Suppressor macrophage treated with lipopolysaccharide for 4 hours (primary cell): ENCODE measurements at places on chromosomes 2 and 18.

- DNase-seq, result no peak
Observed at GRCh38 chr2:172233987-172234715, 131.5 kb upstream of the DLX2 start.

GRCh38 chr18:34970106-34970505, 71.1 kb upstream of the MAPRE2 start:
- DNase-seq, result no peak

DNA sequence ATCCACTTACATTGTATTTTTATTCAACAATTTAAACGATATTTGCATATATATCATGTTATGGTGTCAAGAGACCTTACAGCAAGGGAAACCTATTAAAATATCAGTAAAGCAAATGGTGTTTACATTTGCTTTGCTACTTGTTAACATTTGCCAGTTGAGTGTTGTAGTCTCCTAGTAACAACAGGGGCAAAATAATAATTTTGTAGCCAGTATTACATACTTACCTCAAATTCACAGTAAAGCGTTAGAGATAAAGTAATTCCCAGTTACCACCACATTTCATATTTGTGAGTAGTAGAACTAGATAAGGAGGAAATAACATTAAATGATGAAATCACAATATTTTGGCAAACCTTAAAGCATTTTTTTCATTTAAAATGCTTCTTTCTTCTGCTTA, 71.3 kb downstream of the FASTKD2 start:
- no peak for DNase-seq

DNA sequence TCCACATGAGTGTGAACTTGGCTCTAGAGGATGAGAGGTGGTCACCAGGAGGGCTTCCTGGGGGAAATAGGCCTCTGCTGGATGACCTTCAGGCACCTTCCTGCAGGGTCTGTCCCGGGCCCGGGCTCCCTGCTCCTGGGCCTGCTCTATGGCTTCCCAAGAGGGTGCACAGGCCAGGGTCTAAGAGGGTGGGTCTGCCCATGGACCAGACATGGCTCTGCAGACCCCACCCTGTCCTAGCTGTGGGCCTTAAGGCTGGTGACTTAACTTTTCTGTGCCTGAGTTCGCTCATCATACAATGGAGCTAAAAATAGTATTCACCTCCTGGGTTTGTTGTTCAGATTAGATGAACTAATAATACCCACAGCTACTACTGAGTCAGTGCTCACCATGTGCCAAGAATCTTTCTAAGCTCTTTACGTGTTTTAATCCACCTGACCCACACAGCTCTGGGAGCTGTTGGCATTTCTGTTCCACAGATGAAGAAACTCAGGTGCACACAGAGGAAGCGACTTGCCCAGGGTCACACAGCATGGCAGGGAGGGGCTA, 14.4 kb downstream of the INHBB start:
- DNase-seq, result no peak

DNA sequence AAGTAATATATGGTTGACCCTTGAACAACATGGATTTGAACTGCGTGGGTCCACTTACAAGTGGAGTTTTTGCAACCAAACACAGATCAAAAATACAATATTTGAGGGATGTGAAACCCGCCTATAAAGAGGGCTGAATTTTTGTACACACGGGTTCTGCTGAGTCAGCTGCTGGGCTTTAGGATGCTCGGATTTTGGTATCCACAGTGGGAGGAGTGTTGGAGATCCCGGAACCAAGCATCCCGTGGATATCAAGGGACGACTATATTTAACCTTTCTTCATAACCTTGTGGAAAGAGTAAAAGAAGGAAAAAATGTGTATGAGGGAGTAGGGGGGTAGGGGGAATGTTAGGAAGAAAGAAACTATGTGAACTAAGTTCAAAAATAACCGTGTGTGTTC, 10.0 kb upstream of the INPP1 start:
- no peak for DNase-seq

DNA sequence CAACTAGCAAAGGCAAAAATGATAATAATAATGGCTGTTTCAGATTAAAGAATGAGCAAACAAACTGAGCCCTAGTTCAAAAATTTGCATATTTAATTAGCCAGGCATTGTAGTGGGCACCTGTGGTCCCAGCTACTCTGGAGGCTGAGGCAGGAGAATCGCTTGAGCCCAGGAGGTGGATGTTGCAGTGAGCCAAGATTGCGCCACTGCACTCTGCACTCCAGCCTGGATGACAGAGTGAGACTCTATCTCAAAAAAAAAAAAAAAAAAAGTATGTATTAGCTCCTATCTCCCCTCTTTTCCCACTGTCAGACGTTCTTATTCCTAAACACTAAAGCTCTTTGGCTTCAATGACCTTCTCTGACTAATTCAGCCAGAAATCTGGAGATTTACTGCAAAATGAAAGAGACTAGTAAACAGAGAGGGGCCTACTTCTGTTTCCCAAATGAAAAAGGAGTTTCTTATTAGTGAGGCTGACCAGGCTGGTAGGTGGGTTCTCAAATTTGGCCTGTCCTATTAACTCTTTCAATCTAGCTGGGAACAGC, 3.9 kb upstream of the SRBD1 start:
- DNase-seq, result no peak

- peak; percentile 72 for DNase-seq
Observed at GRCh38 chr2:212974692-212975091, 176.7 kb downstream of the IKZF2 start.

DNA sequence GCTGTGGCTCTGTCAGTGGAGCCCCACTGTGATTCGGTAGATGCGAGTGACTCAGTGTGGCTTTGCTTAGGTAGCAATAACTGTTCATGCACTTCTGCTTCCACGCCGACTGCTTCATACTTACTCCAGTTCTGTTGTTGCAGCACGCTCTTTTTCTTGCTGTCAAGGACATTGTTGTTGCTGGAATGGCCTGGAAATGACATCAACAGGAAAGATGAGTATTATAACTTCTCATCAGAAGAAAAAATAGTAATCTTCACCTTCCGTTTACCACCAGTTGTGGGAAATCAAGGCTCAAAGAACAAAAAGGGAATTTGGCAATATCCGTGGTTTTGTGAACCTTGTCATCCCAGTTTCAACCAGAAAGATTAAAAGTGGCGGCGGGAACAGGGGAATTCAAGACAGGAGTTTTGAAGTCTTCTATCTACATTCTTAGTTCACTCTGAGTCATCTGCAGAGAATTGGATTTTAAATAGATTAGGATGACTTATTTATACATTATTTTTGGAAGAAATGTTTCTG, 8.3 kb downstream of the TM4SF20 start:
- peak; percentile 95 for DNase-seq

DNA sequence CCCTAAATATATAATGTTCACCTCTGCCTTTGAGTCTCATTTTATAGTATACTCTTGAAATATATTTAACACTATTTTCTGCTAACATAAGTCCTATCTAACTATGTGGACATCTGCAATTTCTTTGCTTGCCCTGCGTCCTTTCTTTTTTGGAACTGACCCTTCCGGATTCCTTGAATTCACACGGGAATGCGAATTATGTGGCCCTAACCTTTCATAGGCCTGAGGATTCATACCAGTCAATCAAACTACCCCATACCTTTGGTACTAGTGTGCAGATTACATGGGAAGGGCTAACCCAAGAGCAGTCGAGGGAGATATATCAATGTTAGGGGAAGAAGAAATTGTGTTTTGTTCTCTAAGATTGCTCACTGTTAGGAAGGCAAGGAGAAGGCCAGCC, 56.4 kb downstream of the NRXN1 start:
- no peak for DNase-seq

DNA sequence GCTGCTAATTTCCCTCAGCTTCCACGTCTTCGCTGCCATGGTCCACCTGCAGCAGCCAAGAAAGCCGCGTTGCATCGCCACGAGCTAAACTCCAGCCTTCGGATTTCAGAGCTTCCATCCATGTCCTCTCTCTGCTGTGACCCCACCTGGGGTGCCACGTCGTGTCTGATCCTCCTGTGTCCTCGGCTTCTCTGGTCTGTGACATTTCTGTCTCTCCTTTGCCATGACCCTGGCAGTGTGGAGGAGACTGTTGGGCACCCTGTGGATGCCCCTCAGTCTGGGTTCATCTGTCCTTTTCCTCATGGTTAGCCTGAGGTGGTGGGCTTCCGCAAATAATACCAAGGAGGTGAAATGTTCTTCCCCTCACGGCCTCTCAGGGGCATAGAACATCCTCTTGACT, 106.8 kb downstream of the RTP5 start:
- DNase-seq, result no peak

DNA sequence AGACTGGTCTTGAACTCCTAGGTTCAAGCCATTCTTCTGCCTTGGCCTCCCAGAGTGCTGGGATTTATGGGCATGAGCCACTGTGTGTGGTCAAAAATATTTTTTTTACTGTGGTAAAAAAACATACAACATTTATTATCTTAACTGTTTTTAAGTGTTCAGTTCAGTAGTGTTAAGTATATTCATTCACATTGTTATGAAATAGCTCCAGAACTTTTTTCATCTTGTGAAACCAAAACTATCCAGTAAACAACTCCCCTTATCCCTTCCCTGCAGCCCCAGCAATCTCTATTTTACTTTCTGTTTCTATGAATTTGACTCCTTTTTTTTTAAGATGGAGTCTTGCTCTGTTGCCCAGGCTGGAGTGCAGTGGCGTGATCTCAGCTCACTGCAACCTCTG, 9.3 kb downstream of the RMC1 start:
- DNase-seq, result peak; percentile 81

GRCh38 chr2:169462896-169463695, 16.2 kb upstream of the BBS5 start:
- DNase-seq, result no peak

DNA sequence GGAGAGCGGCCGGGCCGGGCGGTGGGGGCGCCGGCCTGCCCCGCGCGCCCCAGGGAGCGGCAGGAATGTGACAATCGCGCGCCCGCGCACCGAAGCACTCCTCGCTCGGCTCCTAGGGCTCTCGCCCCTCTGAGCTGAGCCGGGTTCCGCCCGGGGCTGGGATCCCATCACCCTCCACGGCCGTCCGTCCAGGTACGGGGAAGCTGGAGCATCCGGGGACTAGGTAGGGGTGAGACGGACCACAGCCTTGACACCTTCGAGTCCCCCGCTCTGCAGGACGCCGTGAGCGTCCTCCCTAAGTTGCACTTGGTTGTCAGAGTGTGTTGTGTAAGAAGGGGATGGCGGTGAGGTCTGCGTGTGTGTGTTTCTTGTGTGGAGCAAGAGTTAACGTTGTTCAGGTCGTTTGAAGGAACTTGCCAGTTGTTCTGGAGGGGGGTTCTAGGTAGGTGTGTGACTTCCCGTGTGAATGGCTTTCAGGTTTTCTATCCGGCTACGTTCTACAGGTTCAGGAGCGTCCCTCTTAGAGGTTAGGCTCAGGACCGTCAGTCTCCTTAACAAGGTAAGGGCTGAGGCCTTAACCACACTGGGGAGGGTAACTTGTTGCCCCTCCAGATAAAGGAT, 393 bp downstream of the IL1R1 start:
- DNase-seq, result no peak

DNA sequence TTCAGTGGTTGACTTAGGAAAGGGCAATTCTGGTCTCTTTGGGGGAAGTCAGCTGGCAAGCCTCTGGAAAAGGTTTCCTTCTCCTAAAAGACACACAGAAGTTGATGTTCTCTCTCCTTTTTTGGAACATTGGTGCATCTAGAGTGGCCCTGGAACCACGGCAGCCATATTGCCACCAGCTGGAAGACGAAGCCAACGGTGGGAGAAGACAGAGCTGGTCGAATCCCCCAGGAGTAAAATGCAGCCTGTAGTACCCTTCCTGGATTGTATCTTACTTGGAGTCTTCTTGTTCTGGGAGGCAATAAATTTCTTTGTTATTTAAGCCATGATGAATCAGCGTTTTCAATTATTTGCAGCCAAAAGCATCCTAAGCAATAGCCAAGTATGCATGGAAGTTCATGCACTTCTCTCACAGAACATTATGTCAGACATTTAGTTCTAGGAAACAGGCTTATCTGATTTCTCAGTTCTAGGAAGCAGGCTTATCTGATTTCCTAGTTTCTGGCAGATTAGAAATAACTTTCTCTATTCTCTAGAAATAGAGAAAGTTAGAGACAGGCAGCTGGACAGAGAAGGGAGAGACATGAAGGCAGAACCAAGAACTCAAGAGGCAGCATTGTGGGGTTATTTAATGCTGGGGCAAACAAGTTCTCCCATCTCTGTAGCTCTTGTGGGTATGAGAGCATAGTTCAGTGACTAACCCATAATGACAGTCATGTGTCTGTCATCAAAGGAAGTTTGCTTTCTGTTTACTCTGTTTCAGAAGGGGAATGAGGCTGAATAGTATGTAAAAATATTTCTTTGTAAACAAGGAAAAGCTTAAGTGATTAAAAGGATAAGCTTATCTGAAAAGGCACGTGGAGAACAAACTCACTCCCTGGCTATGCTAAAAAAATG, 40.5 kb upstream of the NABP1 start:
- peak; percentile 91 for DNase-seq

DNA sequence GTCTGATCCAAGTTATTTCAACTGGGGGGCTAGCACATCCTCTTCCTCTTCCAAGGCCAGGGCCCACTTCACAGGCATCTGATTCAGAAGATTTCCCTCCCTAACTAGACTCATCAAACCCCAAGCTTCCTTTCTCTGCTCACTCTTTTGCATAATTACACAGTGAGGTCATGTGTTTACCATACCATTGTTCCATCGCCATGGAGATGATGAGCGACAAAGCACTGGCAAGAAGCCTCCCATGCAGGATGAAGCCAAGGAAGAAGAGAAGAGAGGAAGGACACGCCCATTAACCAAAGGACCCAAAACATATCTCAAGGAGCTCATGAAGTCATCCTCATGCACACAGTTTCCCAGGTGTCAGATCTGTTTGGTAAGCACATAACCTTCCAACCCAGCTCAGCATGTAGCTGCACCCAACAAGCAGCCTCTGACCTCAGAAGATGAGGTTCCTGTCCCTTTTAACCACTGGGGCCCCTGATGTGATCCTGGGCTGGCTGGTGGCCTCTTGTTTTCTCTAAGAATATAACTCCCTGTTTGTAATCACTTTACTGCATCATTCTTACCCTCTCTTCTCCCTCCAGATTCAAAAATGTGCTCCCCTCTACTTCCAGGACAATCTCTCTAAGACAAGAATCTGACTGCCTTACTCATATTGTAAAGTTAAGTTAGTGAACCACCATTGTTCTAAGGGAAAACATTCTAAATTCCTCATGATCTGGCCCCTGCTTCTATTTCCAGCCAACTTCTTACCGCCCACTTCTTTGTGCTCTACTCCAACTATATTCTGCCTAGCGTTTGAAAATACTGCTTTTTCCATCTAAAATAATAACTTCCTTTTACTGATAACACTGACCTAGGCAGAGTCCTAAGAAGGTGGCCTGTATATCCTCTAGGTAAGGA, 190.1 kb downstream of the TTC32 start:
- DNase-seq, result peak; percentile 1

GRCh38 chr2:34627003-34627402, 1027.9 kb upstream of the FAM98A start:
- no peak for DNase-seq

DNA sequence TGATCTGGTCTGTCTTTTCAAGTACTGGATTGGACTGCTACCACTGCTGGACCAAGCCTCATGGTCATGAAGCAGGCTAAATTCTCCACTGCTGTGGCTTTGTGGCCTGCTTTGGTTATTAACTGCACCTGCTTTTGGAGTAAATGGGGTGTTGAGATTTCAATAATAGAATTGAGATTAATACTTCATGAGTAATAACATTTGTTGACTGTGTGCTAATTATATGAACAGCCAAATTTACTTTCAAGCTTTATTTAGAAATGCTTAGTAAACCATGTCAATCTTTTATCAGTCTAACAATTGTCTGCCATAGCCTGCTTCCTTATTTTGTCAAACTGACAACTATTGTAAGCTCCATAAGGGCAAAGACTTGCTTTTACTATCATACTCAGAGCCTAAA, 27.4 kb upstream of the MTIF2 start:
- no peak for DNase-seq
